WTC11 (cell line): ENCODE measurements at places on chromosomes 5 and 9. TPM values are rescaled to one million over a fixed set of nuclear protein-coding genes. Genes with fewer than 3 reads are reported as not detected.

DNA sequence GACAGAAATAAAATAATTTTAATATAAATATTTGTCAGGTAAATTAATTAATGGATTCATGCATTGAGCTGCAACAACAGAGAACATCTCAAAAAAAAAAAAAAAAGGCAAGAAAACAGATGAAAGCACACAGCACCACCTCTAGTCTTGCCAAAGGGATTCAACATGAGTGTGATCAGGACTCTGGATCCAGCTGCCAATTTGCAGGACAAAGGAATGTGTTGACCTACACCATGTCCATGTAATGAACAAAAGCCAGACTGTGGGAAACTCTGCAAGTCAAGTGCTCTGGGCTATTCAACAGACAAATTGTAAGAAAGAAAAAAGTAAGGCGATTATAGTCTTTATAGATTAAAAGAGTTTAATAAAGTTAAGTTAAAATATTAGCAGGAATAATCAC, 769.3 kb downstream of the TLR4 start:
- DNase-seq, result peak; percentile 16

DNA sequence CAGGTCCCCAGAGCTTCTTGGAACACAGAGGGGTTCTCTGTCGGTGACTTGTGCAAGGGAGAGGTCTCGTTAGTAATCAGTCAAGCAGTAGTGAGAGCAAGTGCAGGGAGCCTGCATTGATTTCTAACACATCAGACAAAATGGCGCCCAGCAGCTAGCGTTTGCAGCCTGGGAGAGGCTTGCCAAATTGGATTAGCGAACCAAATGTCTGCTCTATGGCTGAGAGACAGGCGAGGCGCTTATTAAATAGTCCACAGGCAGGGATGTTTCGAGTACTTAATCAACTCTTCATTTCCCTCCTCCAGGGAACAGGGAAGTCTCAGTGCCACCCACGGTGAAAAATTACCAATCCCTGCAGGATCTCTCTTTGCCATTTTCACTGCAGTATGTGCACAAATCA, 131.4 kb upstream of the SHB start:
- no peak for DNase-seq

- DNase-seq, result no peak
These were observed 88.8 kb downstream of the TLE4 start for GRCh38 chr9:79660615-79661014.

The NUTM2F gene
- total RNA-seq, result 0.15 to 0.55 TPM in 2 of 3 replicates, not detected in the other

The NSUN2 gene
- total RNA-seq, result 73.3 to 88.4 TPM (median 74.9 TPM) in 3 replicates

- peak; percentile 71 for DNase-seq
These were observed 6.7 kb downstream of the NRARP start for GRCh38 chr9:137295238-137295811.

The GZMA gene
- not detected in 3 replicates for total RNA-seq

GRCh38 chr5:1320436-1321344, 24.2 kb downstream of the CLPTM1L start:
- no peak for DNase-seq

GRCh38 chr5:75337366-75338021, 474 bp downstream of the HMGCR start:
- no peak for DNase-seq

The DMGDH gene
- total RNA-seq, result 0.21 to 0.37 TPM (median 0.35 TPM) in 3 replicates

DNA sequence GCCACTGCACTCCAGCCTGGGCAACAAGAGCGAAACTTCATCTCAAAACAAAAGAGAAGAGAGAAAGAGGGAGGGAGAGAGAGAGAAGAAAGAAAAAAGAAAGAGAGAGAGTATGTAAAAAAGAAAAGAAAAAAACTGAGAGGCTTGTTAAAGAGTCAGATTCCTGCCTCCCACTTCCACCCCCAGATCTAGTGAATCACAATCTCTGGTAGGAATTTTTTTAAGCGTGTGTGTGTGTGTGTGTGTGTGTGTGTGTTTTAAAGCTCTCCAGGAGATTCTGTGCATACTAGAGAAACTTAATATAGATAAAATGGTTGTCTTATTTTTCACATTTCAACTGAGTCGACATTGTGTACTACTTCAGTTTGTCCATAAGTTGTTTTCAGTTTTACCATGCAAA, 32.0 kb downstream of the SAR1B start:
- DNase-seq, result no peak

DNA sequence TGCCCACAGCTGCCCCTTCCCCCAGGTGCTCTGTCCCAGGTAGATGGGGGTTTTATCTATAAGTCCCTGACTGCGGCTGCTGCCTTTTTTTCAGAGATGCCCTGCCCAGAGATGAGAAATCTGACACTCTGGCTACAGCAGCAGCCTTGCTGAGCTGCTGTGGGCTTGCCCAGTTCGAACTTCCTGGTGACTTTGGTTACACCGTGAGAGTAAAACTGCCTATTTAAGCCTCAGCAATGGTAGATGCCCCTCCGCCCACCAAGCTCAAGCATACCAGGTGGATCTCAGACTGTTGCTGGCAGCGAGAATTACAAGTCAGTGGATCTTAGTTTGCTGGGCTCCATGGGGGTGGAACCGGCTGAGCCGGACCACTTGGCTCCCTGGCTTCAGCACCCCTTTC, 56.8 kb downstream of the MINAR2 start:
- peak; percentile 27 for DNase-seq

The NR5A1 gene
- 0.39 to 0.77 TPM (median 0.60 TPM) in 3 replicates for total RNA-seq

DNA sequence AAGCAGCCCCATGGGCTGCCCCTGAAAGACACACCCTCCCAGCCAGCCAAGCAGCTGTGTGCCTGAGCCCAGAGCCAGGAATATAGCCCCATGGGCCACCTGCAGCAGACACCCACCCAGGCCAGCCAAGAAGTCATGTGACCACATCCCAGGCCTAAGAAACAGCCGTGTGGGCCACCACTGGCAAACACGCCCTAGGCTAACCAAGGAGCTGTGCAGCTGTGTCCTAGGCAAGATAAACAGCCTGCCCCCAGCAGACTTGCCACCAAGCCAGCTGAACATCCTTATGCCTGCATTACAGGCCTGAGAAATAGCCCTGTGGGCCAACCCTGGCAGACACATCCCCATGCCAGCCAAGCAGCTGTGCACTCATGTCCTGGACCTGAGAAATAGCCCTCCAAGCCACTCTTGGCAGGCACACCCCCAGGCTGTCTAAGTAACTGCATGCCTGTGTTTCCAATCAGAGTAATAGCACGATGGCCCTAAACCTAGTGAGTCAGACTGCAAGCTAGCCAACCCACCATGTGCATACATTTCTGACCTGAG, 143.0 kb downstream of the ADAMTS6 start:
- peak; percentile 21 for DNase-seq

The KCNMB1 gene
- total RNA-seq, result 0.16 to 0.24 TPM (median 0.21 TPM) in 3 replicates

DNA sequence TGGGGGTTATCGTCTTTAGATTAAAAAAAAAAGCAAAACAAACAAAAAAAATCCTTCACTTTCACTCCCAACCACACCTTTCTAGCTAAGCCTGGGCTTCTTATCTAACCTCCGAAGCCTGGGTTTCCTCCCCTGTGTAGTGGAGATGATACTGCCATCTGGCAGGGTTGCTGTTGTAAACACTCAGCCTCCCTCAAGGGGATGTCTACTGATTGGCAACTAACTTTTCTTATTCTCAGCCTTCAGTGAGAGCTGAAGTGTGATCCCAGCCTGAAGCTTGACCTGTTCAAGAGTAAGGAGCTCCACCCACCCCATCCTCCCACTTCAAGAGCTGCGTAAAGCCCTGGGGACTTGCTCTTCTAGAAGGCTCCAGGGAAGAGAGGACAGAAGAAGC, 21.5 kb upstream of the WWC1 start:
- no peak for DNase-seq

The PLEKHG4B gene
- total RNA-seq, result 51.4 to 53.0 TPM (median 52.1 TPM) in 3 replicates

DNA sequence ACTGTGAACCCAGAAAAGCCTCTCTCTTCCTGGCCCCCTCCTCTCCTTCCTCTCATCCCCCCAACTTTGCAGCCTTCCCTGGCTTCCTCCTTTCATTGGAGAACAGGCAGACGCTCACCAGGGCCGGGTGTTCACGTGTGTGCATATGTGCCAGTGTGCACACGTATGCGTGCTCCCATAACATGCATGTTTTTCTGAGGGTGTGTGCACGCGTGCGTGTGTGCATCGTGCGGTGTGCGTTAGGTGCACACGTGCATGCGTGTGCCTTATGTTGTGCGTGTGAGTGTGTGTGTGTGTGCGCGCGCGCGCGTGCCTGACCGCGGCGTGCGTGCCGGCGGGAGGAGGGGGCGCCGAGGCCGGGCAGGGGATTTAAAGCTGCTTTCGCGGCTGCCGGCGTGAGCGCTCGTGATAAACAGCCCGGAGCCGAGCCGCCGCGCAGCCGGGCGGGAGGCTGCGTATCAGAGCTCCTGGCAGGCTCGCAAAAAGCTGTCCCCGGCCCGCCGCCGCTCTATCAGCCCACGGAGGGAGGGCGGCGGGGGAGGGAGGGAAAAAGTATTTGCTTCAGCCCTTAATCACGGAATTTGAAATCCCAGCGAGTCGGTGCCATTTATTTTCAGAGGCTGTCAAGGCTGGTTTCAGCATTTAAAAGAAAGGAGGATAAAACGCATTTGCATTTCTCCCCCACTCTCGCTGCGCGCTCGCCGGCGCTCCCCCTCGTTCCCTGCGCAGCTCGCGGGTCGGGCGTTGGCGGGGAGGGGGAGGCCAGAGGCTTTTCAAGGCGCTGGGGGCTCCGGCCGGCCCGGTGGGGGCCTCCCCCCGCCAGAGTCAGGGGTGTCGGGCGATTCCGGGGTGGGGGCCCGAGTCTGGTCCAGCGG, 183.9 kb downstream of the C9orf50 start:
- DNase-seq, result peak; percentile 32

The PALM2AKAP2 gene
- 7.0 to 7.3 TPM (median 7.2 TPM) in 3 replicates for total RNA-seq

The RGS7BP gene
- 1.7 to 5.1 TPM (median 3.4 TPM) in 3 replicates for total RNA-seq

DNA sequence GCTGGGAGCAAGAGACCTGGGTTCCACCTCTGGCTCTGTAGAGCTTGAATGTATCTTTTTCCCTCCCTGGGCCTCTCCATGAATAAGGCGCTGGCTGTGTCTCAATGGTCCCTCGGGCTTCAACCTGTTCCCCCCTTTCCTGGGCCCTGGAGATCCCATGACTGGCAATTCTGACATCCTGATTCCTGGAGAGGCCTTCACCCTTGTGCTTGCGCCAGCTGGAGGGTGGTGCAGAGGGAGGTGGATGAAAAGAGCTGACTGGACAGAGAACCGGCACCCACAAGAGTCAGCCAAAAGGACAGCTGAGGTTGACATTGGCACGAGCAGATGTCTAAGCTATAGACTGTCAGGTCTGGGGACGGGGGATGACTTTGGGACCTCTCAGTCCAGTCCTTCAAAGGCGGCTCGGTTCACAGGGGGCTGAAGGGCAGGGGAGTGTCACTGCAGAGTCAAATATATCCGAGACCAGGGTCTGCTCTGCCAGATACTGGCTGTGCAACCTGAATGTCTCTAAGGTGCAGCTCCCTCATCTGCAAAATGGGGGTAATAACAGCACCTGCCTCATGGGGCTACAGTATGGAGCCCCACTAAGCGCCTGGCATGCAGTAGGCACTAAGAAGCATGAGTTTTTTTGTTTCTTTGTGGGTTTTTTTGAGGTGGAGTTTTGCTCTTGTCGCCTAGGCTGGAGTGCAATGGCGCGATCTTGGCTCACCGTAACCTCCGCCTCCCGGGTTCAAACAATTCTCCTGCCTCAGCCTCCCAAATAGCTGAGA, 13.8 kb downstream of the DNM1 start:
- no peak for DNase-seq

The GRIA1 gene
- 0.76 to 0.81 TPM (median 0.76 TPM) in 3 replicates for total RNA-seq

GRCh38 chr9:69199769-69200470, 25.8 kb downstream of the TJP2 start:
- peak; percentile 19 for DNase-seq

GRCh38 chr5:111930905-111931461, 174.0 kb upstream of the NREP start:
- no peak for DNase-seq

The LAMC3 gene
- total RNA-seq, result 35.9 to 50.9 TPM (median 36.0 TPM) in 3 replicates

DNA sequence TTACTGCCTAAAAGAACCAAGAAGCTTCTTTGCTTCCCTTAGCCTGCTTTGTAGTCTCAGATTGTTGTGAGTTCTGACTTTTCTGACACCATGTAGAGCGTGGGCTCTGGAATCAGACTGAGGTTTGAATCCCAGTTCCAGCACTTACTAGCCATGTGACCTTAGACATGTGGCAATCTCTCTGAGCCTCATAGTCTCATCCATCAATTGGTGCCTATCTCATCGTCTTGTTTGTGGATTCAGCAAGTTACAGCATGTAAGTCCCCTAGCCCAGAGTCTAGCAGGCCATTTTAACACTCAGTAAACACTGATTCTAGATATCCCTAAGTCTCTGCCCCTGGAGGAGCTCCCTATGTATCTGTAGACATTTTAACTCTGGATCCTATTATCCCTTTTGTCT, 94.7 kb downstream of the ANGPTL2 start:
- DNase-seq, result no peak

- no peak for DNase-seq
These were observed 75.9 kb downstream of the LMNB1 start for GRCh38 chr5:126852841-126853271.

The MROH2B gene
- not detected in 3 replicates for total RNA-seq

DNA sequence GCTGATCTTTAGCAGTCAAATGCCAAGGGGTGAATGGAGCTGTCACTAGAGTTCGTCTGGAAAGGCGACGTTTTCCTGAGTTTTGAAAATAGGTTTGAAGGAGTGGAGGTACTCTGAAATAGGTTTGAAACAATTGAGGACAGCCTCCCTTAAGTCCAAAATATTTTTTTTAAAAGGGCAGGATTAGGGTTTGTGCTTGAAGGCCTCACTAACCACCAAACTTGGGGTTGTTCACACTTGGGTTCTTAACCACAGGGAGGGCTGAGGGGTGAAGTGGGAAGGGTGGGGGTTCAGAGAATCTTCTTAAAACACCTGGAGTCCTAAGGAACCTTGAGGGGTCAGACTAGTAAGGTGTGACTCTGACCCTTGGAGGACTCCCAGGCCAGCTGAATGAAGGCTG, 3.5 kb upstream of the PCDH12 start:
- no peak for DNase-seq

The PRKAA1 gene
- total RNA-seq, result 27.9 to 31.2 TPM (median 30.2 TPM) in 3 replicates

GRCh38 chr5:23528677-23529076, 21.3 kb downstream of the PRDM9 start:
- no peak for DNase-seq

GRCh38 chr5:91061946-91062562, 321.1 kb downstream of the ARRDC3 start:
- no peak for DNase-seq

The KIF2A gene
- 68.0 to 77.8 TPM (median 72.6 TPM) in 3 replicates for total RNA-seq
